MV-4-11 (cell line): ENCODE measurements at places on chromosomes 1 and 21.

GRCh38 chr1:243727503-243728203, 122.4 kb downstream of the AKT3 start:
- DNase-seq: peak; percentile 99

DNA sequence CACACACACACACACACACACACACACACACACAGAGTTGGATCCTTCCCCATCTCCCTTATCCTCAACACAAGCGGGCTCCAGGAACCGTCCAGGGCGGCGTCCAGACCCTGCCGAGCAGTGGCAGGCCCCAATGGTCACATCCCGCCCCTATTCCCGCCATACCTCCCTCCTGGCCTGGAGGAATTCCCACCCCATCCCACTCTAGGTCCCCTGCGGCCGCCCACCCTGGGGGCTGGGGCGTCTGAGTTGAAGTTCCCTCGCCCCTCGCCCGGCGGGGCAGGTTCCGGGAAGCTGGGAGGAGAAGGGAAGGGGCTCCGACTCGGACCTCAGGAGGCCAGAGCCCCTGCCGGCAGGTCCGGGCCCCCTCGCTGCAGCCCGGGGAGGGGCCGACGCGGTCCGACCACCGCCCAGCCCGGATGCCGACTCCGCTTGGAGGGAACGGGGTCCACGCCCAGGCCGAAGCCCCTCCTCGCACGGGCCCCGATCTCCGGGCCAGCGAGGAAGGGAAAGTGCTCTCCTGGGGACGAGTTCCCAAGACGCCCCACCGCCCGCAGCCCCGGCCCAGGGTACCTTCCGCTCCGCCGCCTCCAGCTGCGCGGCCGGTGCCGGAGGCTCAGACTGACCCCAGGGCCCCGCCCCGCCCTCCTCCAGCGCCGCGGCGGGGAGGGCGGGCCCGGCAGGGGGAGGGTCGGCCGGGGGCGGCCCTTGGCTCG, at the start of gene RHOC:
Gene RHOC, minus strand, starts transcription at position 623 of the 716 bp plus-strand sequence. CDS start 3,328 bp downstream, outside the sequence.
- no peak for DNase-seq

GRCh38 chr1:89719502-89720306, 86.8 kb downstream of the LRRC8C start:
- DNase-seq: peak; percentile 75

DNA sequence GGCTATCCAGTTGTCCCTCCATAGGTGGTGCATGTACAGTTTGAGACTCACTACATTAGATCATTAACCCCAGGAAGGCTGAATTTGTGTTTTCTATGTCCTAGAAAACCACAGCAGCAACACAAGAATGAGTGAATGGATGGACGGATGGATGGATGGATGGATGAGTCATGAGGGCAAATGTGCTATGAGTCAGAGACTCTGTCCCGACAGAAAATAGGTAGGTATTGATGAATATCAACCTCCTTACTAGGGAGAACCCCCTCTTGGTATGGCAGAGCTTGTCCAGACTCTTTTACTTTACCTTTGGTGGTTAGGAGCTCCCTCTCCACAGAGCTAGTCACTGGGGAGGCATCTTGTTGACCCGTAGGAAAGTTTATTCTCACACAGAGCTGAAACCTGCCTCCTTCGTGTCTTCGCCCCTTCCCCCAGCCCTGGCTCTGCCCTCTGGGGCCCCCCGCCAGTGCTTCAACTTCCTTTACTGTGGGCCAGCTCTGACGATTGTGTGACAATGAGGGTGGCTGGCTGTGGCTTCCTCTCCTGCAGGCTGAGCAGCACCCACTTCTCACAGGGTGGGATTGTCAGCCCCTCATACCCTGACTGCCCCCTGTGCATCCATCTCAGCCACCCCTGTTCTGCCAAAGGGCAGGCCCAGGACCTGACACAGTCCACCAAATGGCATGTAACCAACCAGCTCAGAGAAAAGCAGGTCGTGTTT, 145.2 kb downstream of the FOXD2 start:
- no peak for DNase-seq

- DNase-seq: no peak
Measured at GRCh38 chr1:4684864-4685522, 30.6 kb downstream of the AJAP1 start.

DNA sequence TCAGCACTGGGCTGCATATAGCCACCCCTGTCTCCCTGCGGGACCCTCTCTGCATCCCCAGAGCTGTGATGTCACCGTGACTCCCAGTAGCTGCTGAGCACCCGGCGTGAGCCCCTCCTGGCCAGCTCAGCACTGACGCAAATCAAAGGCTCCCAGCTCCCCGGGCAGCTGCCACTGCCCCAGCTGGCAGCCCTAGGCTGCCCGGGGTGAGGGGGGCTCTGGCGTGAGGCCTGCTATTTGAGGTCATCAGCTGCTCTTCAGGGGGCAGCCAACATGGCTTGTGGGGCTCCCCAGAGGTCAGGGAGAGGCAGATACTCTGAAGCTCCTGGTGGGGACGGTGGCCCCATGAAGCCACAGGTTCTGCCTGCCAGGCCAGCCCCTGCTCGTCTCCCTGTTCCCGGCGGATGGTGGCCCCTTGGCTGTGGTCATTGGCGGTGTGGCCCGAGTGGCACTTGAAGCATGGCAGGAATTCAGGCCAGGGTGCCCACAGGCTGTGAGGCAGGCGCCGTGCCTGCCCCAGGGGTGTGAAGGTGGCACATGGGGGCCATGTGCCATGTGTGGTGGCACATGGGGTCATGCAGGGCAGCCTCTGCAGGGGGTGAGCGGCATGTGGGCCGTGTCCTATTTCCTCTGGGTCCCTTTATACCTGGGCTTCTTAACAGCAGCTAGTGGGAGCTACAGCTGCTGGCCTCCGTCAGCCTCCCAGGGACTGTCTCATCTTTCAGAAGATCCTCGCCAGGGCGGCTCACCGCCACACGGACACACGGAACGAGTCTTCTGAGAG, 85.4 kb downstream of the SIK1 start:
- DNase-seq: no peak

DNA sequence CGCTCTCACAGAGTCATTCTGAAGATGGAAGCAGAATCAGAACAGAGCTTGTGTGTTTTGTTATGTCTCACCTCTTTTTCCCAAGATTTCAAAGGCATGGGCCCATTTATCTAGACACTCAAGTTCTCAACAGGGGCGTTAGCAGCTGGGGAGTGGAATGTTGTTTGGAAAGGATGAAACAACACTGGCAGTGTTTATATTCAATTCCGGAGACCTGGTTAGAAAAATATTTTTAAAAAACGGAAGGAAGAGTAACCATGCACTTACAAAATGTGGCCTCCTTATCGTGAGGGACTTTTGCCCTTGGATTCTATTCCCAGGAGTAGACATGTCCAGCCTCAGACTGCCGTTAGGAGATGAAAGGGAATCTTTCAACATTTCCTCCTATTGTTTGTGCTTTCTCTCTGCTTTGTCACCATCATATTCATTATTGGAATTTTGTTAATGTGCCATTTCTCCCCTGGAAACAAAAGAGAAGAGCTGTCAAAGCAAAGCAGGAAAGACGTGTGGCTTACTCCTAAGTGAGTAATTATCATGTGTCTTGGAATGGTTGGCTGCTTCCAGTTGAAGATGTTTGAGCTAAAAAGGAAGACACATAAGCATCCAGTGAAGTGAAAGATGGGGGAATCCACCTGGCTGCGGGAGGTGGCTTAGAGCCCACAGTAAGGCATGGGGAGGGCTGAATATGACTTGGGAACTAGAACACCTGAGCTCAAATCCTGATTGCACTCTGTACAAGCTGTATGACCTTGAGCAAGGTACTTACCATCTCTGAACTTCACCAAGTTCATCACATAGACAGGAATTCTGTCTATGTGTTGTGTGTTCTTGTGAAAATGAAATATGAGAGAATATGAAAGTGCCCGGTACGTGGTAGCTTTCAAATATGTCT, 71.7 kb upstream of the JUN start:
- no peak for DNase-seq

- DNase-seq: no peak
Measured at GRCh38 chr1:88922214-88922613, 30.8 kb upstream of the GTF2B start.

GRCh38 chr1:155300553-155301329, 497 bp downstream of the PKLR start:
- DNase-seq: no peak

DNA sequence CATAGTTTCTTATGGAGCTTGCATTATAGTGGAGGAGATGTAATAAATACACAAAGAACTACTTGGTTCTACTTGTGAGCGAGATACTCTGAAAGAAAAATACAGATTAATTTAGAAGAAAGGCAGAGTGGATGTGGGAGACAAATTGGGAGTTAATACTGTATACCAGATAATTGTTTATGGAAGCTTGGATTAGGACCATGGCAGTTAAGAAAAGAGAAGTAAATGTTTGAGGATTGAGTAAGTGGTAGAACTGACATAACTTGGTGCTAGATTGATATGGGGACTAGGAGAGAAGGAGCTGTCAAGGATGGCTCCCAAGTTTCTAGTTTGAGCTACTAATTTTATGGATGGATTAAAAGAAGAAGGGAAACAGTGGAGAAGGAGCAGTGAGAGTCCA, 47.3 kb downstream of the INKA2 start:
- DNase-seq: peak; percentile 30

GRCh38 chr1:44407430-44408211, 2.6 kb downstream of the RNF220 start:
- no peak for DNase-seq

GRCh38 chr1:231422798-231423309, 767 bp upstream of the EGLN1 start:
- no peak for DNase-seq

- DNase-seq: peak; percentile 73
Measured at GRCh38 chr1:8463144-8463927, 145.4 kb downstream of the SLC45A1 start.

DNA sequence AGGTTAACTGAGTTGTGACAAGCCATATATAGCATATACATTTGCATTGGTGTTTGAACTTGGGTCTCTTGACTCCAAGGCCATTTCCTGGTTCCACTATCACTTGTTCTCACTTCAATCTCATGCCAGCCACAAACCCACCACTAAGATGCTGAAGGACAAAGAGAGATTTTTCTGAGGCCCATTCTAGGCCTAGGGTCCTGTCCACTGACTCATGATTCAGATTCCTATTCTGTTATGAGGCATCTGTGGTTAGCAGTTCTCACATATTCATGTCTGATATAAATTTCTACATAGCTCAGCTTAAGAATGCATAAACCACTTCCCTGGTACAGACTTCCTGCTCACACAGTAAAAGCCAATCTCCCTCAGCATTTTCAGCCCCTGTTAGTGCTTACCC, 326.1 kb upstream of the BEND5 start:
- peak; percentile 66 for DNase-seq

DNA sequence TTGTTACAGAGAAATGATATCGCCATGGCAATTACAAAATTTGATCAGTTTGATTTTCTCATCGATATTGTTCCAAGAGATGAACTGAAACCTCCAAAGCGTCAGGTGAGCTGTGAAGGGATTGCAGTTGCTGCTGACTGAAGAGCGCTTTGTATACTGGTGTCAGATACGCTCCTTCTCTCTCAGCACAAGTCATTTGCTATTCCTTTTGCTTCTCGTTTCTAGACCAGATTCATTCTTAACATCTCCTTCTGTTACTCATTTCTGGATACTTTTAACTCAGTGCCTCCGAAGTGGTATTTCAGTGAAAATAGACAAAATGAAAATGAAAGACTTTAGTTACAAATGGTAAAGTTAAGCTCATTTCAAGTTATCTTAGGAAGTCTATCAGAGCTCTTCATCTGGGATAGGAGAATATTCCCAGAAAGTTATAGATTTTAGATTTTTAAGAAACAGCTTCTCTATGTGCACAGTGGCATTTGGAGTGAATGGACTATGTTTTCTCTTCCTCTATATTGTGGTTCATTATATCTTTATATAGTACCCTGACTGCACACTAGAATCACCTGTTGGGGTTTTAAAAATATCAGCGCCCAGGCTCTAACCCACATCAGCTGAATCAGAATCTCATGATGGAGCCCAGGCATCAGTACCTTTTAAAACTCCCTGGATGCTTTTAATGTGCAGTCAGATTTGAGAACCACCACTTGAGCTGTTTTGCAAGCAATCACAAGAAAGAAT, 30.3 kb upstream of the KCNQ4 start:
- no peak for DNase-seq

DNA sequence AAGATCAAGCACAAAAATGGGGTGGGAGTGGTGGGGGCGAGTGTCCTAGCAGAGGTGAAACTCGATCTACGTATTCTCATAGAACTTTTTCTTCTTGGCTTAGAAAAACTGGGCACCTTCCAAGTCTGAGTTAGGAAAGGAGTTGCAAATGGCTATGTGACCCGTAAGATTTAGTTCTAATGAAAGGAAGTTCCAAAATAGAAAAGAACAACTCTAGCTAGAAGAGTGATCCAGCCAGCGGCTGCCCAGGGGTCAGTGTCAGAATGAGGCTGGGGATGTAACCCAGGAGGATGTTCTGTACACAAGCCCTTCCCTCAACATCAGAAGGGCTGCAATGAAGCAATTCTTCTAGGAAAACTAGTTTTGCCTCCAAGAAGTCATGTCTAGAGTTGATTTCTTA, 5.2 kb downstream of the MTARC1 start:
- DNase-seq: no peak

DNA sequence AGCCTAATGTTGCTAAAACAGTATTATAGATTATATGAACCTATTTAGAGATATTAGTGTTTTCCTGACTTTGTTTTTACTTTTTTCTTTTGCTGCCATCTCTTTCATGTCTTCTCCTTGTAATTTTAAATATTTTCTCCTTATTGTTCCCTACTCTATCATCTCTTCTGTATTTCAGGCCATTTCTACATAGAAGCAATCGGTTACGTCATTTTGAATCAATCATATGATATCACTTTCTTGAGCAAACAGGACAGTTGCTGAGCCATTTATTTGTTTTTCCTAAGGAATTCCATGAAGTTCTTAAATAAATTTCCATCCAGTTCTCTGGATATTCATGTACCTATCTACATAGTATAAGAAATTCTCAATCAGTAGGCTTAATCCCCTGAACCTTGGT, 287.2 kb downstream of the NUF2 start:
- no peak for DNase-seq

DNA sequence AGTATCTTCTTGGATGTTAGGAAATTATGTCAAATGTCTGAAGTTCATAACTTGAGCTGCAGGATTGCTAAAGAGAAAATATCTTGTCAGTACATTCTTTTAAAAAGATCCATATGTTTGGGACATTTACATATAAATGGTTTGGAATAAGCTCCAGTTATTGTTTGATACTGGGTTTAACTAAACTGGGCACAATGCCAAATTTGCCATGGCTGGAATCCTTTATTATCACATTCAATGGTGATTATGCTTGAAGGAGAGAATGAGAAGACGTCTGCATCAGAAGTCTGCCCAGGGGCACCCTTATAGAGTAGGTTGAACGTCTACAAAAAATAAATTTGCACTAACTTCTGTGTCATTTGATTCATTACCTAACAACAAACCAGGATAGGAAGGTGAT, 652.5 kb downstream of the AMY1C start:
- no peak for DNase-seq
